Glutamatergic neuron (in vitro differentiated cells): ENCODE measurements at places on chromosomes 1 and 21. TPM values are rescaled to one million over a fixed set of nuclear protein-coding genes. Genes with fewer than 3 reads are reported as not detected.

Gene PKLR
- not detected for total RNA-seq

Gene NFASC
- 301 TPM for total RNA-seq

Gene SLC1A7
- not detected for total RNA-seq

Gene LCE1A
- not detected for total RNA-seq

Gene CRABP2
- 2.4 TPM for total RNA-seq

Gene SPOCD1
- 0.74 TPM for total RNA-seq

Gene HCRTR1
- not detected for total RNA-seq

Gene GFI1
- total RNA-seq, result not detected

Gene ACTL8
- total RNA-seq, result not detected

Gene GJA8
- not detected for total RNA-seq

Gene OR2T29
- total RNA-seq, result not detected

Gene TIAM1
- 23.3 TPM for total RNA-seq

Gene CORT
- 0.59 TPM for total RNA-seq

Gene TNN
- not detected for total RNA-seq

Gene MEF2D
- total RNA-seq, result 50.0 TPM

Gene SPATA46
- total RNA-seq, result not detected

Gene AMY1A
- not detected for total RNA-seq

Gene POU3F1
- 9.3 TPM for total RNA-seq

Gene TAL1
- 2.1 TPM for total RNA-seq

Gene VANGL1
- total RNA-seq, result 4.6 TPM
